ENCODE measurements at places on chromosomes 5 and 9.

GRCh38 chr9:110801426-110801825 lies 132.8 kb downstream of the MUSK start:
- DNase-seq: no peak

DNA sequence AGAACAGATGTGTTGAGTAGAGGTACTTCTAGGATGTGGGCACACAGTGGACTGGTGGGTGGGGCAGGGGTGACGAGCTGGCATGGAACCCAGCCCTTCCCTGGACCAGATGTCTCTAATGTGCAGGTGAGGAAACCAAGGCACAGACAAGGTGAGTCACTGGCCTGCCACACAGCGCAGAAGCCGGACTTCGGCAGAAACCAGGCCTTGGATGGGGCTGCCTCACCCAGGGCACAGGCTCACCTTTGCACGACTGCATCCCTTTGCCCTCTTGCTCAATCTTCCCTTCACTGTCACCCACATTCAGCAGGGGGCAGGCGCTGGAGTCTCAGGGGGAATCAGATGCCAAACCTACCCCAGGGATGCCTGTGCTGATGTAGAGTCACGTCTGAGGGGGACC lies 65.4 kb upstream of the LMX1B start:
- DNase-seq: no peak

DNA sequence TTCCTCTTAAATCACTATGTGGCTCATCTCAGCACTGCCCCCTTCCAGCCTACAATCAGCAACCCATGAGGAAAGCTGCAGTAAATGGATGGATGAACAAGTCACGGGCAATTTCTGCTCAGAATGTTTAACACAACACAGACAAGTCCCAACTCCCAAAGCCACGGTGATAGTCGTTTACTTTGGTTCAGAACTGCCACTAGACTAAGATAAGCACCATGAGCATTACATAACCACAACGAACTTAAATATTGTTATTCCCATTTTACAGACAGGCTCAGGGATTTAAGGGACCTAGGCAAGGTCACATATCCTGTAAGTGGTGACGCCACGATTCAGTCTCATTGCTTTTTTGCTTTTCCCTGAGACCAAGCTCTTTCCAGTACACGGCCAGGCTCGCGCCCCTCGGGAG lies 2.0 kb upstream of the SMIM27 start:
- DNase-seq: no peak

GRCh38 chr5:76901522-76901921 lies 51.3 kb upstream of the CRHBP start:
- no peak for DNase-seq

GRCh38 chr5:141950207-141951005 lies 7.6 kb downstream of the PCDH12 start:
- DNase-seq: no peak

DNA sequence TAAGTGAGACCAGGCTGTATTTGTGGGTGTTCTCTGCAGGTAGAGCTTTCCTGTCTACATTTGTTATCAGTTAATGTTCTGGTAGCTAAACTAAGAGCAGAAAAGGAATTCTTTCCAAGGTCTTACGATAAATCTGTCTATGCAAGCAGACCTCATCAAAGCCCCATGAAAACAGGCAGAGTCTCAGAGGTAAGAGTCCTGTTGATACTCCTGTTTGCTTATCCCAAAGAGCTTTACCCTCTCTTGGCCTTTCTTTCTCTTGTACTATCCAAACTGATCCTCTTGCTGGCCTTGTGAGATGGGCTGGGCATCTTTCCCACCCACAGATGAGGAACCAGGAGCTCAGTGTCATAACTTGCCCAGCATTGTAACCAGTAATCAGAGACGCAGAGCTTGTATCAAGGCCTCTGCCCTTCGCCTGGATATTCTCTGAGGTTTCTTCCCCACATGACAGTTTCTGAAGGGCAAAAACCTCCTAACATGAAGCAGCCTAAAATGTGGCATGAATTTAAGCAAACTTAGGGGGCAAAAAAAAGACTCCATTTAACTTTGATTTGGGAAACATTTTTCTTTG lies 33.5 kb downstream of the PRKACG start:
- DNase-seq: no peak

DNA sequence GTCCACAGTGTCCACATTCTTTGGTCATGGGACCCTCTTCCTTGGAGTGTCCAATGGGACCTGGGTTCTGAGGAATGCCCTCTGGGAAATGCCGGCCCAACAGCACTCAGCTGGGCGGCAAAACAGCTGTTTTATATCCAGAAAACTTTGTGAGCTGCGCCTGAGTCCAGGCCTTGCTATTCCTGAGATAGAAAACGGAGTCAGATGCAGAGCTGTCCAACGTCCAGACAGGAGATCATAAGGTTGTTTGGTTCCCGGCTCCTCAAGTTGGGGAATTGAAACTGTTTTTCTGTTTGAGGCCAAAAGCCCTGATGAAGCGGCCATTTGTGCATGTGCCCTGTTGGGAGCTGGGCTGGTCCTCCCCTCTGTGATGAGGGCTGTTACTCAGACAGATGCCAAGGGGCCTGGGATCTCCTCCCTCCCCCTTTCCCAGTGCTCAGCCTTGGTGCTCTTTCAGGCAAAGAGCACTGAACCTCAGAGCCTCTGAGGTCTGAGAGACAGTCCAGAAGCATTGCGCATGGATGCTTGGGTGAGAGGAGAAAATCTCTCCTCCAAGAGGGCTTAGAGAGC lies 66.6 kb upstream of the GARNL3 start:
- DNase-seq: no peak

- no peak for DNase-seq
These were observed 436.7 kb upstream of the DAP start for GRCh38 chr5:11197726-11198125.

- no peak for DNase-seq
These were observed 564 bp downstream of the SLC25A25 start for GRCh38 chr9:128068386-128069205.

GRCh38 chr9:573691-574410 lies 267.6 kb upstream of the DMRT1 start:
- DNase-seq: no peak

- DNase-seq: no peak
These were observed 1.8 kb upstream of the AGPAT2 start for GRCh38 chr9:136689108-136689460.

- DNase-seq: no peak
These were observed 12.5 kb upstream of the FCN2 start for GRCh38 chr9:134867917-134868750.

DNA sequence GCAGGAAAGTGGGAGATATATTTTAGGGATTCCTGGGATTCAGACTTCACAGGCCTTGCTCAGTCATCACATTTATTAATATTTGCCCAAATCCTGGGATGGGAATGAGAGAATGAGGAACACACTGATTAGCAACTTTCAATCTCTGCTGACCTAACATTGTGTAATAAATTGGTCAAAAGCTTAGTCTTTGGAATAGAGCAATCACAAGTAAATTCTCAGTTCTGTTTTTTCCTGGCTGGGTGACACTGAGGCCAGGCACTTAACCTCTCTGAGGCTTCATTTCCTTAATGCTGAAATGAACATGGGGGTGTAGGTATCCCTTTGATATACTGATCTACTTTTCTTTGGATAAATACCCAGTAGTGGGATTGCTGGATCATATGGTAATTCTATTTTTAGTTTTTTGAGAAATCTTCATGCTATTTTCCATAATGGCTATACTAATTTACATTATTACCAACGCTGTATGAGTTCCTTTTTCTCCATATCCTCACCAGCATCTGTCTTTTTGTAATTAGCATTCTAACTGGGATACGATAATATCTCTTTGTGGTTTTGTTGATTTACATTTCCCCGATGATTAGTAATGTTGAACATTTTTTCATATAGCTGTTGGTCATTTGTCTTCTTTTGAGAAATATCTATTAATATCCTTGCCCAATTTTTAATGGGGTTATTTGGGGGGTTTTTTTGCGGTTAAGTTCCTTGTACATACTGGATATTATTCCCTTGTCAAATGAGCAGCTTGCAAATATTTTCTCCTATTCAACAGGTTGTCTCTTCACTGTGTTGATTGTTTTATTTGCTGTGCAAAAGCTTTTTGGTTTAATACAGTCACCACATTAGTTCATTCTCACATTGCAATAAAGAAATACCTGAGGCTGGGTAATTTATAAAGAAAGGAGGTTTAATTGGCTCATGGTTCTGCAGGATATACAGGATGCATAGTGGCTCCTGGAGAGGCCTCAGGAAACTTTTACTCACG lies 36.8 kb upstream of the NIPBL start:
- no peak for DNase-seq

DNA sequence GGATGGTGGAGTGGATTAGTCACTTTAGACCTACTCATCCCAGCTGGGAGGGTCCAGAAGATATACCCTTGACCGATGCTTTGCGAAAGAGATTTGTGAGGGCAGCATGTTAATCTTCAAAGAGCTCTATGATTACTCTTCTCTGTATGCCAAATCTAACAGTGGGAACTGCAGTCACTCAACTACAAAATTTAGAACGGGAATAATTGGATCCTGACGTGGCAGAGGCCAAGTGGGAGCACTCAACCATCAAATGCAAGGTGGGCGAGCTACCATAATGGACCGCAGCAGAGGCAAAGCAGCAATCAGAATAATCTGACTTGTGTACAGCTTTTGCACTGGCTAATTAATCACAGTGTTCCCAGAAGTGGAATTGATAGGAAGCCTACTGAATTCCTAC lies 20.4 kb downstream of the NSA2 start:
- no peak for DNase-seq

- DNase-seq: peak; percentile 51
These were observed 91.0 kb upstream of the COL5A1 start for GRCh38 chr9:134550584-134550983.

DNA sequence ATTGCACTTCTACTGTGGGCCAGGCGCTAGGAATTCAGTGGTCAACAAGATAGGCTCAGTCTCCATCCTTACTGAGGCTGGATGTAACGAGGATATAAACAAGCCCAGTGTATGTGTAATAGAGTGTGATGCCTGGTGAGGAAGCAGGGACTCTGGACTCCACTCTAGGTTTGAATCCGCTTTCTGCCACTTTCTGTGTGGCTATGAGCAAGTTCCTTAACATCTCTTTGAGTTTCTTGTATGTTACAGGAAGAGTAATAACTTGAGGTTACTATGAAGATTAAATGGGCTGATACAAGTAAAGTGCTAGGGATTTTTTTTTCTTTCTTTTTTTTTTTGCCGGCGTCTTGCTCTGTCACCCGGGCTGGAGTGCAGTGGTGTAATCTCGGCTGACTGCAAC lies 12.4 kb downstream of the DOCK2 start:
- no peak for DNase-seq

- DNase-seq: no peak
These were observed 156.9 kb upstream of the FER start for GRCh38 chr5:108590799-108591198.

DNA sequence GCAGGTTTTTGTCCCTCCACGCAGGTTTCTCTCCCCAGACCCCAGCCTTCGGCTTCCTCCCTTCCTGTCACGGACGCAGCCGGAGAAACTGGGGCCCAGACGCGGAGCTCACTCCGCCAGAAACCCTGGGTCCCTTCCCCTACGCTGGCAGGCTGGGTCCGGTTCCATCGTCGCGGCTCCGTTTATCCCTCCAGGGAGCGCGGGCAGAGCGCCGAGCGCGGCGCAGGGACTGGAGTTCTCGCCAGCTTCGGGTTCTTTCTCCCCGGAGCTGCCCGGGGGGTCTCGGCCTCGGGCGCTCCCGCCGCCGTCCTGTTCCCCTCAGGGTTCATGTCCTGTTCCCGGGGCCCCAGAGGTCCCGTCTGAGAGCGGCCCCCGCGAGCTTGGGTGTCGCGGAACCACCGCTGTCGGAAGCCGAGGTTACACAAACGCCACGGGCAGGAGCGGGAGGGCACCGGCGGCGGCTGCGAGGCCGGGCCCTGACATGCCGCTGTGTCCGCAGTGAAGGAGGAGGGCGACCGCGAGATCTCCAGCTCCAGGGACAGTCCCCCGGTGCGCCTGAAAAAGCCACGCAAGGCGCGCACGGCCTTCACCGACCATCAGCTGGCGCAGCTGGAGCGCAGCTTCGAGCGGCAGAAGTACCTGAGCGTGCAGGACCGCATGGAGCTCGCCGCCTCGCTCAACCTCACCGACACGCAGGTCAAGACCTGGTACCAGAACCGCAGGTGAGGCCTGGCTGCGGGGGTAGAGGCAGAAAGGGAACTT lies 4.6 kb downstream of the BARHL1 start:
- DNase-seq: no peak

DNA sequence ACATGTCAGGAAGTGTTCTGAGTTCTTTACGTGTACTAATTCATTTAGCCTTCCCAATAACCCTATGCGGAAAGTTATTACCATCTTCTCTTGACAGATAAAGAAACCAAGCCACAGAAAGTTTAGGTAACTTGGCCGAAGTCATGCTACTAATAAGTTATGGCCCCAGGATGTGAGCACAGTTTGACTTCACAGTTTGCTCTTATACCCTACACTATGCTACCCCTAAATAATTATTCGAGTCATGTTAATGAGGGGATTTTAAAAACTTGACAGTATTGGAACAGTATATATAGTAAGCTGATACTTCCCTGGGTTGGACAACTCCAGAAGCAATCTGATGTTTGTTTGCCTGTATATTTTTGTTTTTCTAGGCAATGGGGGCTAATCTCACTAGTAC lies 29.4 kb upstream of the PDCD1LG2 start:
- DNase-seq: no peak

GRCh38 chr5:14738050-14738449 lies 73.5 kb downstream of the OTULIN start:
- no peak for DNase-seq

DNA sequence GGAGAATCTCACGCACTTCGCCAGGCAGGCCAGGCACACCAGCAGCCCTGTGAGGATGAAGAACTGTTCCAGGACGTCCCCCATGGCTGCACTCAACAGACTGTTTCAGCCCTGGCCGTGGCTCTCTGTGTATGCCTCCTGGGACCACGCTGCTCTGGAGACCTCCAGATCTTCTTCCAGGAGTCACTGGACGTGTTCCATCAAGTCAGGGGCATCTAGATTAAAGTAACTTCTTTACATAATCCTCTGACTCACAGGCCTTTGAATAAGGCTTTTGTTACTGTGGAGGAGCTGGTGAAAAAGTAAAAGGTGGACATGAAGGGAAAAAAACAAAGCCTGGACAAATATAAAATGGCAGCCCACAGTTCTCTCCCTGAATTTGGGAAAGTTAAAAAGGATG lies at the start of gene HSD17B3:
Gene HSD17B3 (minus strand): TSS at position 156 of the 400 bp plus-strand sequence. CDS start 72 bp downstream, at position 84.
- DNase-seq: no peak

GRCh38 chr5:154084062-154084639 lies 45.4 kb downstream of the MFAP3 start:
- no peak for DNase-seq

- DNase-seq: no peak
These were observed 11.4 kb upstream of the SYNPO start for GRCh38 chr5:150628936-150629485.
